Inflammatory macrophage (primary cell): ENCODE measurements at places on chromosomes 5 and 9.

DNA sequence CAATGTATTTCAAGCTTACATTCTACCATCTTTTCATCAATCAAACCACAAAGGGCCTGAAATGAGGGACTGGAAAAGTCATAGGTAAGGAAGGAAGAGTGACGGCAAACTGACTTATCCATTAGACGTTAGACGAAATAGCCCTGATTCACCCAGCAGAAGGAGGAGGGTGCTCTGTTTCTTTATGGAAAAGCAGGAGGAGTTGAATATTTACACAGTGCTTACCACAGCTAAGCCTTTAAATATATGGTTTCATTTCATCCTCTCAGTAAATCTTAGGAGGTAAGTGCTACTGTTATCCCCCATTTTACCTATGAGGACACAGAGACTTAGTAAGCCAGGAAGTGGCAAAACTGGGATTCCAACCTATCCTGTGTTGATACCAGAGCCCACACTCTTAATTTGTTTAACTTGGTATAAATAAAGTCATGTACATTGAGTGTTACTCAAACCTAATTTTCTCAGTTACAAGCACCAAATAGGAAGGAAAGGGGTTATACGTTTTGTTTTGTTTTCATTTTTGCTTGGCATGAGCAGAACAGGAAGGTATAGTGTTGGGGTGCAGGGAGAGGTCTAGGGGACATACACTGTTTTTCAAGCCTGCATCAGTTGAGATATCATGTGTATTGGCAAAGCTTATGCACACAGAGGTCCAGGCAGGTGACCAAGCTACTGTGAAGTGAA, 98.1 kb upstream of the IFNK start:
- DNase-seq: no peak

DNA sequence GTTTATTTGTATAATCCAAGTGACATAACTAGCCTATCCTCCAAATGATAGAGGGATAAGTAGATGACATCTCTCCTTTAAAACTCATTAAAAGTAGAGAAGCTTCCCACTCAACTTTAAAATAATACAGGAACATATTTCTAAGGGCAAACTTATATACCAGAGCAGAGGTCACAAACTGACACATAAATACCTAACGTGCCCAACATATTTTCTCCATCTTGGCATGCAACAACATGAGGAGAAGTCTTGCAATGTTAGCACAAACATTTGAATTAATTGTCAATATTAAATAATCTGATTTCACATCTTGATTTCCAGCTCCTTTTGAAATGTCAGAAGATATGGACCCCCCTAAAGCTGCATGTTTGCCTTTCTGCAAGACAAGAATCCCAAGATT, 335.0 kb downstream of the DEPDC1B start:
- no peak for DNase-seq

DNA sequence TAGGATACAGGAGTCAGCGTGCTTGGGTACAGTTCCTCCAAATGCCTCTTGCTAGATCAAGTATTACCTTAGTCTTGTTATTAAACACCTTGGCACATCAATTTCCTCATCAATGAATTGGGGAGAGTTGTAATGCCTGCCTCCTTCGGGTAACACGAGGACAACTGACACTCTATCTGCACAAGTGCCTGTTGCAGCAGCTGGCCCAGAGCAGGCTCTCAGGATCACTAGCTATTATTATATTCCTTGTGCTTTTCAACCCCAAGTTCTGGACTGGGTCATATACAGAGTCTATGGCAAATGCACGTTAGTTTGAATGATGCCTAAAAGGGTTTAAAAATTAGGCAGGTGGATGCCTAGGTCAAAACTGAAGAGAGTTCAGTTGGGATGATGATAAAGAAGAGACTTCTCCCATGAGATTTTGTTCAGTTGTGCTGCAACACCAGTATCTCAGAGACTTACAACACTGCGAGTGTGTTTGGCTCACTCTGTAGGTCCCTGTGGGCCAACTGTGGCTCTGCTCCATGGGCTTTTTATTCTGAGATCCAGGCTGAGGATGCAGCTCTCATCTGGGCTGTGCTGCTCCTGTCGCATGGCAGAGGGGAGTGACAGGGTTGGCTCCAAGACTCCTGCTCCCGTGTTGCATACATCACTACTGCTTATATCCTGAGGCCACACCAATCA, 41.1 kb upstream of the TEX48 start:
- no peak for DNase-seq

DNA sequence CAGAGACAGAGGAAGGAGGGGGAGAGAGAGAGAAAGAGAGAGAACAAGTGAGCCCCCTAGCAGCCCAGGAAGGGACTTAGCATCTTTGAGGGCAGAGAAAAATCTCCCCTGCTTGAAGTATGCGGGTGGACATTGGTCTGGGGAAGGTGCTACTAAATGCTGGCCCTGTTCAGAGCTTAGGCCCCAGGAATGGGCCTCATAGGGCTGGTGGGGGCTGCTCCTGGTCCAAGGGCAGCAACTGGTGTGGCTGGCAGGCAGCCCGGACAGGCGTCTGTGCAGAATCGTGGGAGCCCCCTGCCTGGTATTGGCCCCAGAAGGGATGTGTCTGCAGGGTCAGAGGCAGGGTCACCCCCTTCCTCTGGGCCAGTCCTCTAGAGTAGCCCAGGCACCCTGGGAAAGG, 47.8 kb upstream of the SUSD3 start:
- DNase-seq: no peak

DNA sequence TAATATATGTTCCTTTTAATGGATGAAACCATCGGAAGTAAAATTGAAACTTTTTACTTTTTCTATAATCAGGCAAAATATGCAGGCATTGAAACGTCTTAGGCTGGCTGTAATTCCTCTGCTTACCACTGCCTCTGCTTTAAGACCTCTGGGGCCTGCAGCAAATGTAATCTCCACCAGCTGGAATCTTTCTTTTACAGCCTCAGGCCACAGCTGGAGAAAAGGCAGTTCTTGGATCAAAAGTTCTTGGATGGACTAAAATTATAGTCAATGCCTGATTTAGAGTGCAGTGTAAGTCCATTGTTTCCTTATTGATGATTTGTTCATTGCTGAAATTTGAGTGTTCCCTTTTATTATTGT, 396.7 kb downstream of the KCTD16 start:
- DNase-seq: no peak

DNA sequence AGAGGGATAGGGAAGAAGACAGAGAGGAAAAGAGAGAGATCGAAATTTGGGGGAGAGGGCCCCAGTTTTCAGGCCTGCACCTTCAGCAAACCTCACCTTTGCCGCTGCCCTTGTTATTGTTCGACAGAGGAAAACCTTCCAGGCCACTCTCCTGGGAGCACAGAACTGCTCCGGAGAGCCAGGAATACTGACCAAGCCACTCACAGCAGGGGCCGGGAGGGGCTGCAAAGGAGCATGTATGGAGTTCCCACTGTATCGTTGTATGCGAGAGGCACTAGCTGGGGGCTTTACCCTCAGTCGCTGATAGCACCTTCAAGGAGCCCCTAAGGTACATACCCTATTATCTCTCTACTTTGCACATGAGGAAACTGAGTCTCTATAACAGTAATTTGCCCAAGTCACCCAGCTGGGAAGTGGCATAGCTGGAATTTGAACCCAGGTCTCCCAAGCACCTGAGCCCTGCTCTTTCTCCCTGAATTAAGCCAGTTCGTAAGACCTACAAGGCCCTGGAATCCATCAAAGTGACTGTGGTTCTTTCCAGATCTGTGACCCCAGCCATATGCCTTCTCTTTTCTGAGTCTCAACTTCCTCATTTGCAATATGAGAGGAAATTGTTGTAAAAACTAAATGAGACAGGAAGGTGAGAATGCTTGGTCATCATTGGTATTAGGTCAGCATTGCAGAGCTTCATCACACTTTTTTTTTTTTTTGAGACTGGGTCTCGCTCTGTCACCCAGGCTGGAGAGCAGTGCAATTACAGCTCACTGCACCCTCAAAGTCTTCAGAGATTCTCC, 21.0 kb upstream of the FOXE1 start:
- peak; percentile 44 for DNase-seq

- no peak for DNase-seq
Measured at GRCh38 chr5:58060996-58061395, 398.9 kb downstream of the PLK2 start.

DNA sequence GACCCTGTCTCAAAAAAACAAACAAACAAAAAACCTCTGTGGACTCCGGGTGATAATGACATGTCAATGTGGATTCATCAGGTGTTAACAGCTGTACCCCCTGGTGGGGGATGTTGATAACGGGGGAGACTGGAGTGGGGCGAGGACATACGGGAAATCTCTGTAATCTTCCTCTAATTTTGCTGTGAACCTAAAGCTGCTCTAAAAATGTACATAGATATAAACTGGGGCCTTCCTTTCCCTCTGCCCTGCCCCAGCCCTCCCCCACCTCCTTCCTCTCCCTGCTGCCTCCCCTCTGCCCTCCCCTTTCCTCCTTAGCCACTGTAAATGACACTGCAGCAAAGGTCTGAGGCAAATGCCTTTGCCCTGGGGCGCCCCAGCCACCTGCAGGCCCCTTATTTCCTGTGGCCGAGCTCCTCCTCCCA, 1.4 kb upstream of the CEL start:
- no peak for DNase-seq

GRCh38 chr5:44099643-44100042, 289.6 kb downstream of the FGF10 start:
- DNase-seq: no peak

DNA sequence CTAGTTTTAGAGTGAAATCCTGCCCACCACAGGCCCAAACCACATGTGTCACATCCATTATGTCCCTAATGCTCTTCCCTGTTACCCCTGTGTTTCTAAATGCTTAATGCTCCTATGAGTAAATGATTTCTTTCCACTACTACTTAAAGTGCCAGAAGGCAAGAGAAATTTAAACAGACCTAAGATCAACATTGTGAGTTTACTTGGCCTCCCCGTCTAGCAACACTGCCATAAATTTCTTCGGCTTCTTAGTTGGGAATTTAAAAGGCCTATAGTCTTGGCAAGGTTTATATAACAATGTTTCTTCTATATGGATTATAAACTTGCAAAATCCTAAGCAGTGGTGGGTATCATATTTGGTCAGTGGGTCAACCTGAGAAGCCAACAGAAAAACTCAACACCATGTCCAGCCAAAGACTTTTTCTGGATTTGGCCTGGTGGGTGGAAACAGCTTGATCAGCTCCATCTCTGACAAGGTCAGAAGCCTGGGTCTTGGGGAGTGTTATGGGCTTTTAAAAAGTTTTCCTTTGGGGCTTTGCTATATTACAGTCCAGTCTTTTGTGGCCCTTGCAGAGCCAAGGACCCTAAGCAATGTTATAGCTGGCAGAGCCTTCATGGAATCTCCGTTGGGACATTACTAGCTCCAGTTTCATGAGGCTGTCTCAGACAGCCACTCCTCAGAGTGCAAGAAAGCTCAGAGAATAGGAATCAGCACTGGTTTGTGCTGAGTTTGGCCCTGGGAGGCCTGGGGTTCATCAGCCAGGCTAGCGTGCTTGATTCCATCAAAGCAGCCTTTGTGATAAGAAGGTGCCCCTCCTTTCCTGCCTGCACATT, 119.8 kb downstream of the PRDM6 start:
- DNase-seq: no peak

DNA sequence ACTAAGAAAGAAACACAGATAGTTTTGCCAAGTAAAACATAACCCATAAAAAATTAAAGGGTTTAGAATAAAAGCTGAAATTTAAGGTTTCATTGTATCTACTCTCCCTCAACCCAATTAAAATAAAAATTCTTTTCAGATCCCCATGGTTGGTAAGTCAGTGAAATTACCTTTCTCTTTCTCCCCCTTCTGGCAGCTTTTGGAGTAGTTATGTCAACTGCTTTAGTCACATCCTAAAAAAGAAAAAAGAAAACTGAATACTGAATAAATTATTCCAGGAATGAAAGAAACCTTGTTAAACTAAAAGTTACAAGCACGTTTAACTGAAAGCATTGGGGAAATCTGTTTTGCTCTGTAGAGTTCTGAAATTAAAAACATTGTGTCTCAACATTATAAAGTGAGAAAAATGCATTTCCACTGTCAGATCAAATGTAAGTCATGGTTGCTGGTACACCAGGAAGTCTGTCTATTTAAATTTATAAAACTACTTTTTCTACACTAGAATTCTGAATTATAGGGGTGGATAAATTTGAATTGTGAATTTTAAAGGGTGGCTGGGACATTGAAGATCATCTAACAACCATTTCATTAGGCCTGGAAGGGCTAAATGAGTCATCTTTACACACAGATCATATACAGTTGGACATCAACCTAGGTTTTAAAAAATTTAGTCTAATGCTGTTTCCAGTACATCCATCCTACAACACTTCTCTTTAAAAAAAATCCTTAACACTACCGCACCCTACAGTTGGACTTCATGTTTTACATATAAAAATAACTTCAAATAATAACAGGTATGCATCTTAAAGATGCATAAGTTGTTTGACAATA, 24.7 kb downstream of the PSIP1 start:
- DNase-seq: no peak

DNA sequence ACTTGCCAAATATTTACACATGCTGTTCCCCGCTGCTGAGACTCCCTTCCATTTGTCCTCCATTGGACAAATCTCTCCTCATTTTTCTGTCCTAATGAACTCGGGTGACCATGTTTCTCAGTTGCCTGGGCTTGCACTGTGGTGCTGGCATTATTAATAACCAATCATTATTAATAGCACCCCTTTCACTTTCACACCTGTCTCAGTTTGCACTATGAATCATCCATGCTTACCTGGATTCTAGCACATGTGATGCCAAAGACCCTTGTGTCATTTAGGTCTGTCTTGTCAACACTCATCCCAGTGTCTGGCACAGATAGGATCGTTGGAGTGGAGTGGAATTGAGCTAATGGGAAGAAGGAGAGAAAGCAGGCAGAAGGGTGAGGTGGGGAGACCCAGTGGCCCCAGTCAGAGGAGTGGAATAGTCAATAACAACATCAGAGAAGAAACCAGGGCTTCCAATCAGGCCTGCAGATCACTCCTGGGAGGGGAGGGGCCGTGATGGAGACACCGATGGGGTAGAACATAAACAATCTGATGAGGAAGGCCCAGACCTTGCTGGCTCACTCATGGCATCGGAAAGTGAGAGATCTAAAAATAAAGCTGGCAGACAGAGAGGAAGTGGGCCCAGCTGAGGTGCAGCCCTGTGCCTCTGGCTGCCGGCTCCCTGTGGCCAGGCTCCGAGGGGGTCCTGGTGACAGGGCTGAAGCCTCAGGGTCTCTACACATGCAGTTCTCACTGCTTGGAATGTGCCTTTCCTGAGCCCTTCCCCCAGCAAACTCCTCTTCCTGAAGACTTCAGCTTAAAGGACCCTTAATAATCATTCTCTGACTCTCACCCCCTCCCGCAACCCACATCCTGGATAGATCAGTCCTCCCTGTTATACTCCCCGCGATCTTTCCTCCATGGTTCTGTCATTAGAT, 33.5 kb upstream of the CRB2 start:
- DNase-seq: no peak

GRCh38 chr5:107887166-107887943, 216.6 kb upstream of the EFNA5 start:
- no peak for DNase-seq

DNA sequence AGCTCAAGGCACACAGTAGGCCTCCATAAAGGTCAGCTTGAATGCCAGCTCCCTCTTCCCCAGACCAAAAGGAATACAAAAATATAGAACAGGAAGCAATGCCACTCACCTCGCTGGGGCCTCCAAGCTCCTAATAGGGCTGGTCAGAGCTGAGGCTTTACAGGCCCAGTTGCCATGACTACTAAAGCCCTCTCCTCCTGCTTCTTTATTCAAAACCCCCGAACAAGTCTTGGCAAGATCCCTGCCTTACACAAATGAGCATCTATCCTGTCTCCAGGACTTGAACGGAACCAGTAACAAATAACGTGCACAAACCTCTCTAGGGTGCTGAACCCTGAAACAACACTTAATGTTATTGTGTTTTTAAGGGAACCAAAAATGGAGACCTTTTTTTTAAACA, 136.3 kb downstream of the SIL1 start:
- DNase-seq: no peak
